Osteocyte (in vitro differentiated cells): ENCODE measurements at places on chromosomes 5 and 9. TPM values are rescaled to one million over a fixed set of nuclear protein-coding genes. Genes with fewer than 3 reads are reported as not detected.

RASEF gene
- not detected in 2 replicates for total RNA-seq

CDH18 gene
- total RNA-seq, result not detected in 2 replicates

DPYSL3 gene
- total RNA-seq, result 84.1 and 88.0 TPM in 2 replicates

GGTA1 gene
- 0.64 and 1.1 TPM in 2 replicates for total RNA-seq

CAMLG gene
- 48.7 and 49.6 TPM in 2 replicates for total RNA-seq

BHMT2 gene
- not detected in 2 replicates for total RNA-seq

DNA sequence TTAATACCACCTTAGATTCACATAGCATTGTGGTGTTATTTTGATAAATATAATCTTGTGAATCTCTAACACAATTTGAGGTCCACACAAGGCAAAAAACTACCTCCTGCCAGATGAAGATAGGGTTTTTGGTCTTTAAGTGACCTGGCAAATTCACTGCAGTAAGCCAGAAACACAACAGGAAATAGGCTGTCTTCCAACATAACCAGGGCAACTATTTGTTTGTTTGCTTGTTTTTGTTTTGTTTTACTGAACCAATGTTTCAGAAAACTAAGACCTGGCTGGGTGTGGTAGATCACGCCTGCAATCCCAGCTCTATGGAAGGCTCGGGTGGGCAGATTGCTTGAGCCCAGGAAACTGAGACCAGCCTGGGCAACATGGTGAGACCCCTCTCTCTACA, 95.5 kb downstream of the USP20 start:
- no peaks in the 10 kb centered on the region for H3K27me3 ChIP-seq
- no peak for DNase-seq
- peak overlapping the region; percentile 50 for H3K27ac ChIP-seq
- H3K36me3 ChIP-seq, result peaks cover 11% of the 10 kb centered on the region
- H3K4me1 ChIP-seq, result peaks cover 39% of the 10 kb centered on the region
- H3K4me3 ChIP-seq, result no peak overlapping the region

DNA sequence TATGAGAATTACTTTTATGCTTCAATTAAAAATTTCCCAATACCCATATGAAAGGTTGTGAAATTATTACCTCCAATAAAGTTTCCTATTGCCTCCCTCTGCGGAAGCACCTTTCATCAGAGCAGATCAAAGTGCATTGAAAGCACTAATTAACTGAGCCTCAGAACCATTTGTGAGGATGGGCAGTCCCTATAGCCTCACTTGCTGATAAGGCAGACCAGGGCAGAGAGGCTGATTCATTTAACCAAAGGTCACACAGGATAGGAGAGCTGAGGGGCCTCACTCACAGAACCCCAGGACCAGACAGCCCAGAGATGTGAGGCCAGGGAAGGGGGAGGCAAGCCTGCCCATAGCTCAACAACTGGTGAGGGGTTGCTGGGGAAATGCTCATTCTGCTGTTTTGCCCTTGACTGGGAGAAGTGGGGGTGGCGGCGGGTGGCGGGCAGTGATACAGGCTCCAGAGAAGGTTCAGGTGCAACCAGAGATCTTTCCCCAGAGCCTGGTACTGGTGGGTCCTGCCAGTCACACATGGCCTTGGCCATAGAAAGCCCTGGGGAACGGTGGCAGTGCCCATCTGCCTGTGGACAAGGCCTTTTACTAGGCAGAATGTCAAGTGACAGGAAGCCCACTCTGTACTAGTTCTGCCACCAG, 57.9 kb downstream of the MACROH2A1 start:
- DNase-seq, result no peak
- H3K4me3 ChIP-seq, result no peak overlapping the region
- no peak overlapping the region for H3K27ac ChIP-seq

DNA sequence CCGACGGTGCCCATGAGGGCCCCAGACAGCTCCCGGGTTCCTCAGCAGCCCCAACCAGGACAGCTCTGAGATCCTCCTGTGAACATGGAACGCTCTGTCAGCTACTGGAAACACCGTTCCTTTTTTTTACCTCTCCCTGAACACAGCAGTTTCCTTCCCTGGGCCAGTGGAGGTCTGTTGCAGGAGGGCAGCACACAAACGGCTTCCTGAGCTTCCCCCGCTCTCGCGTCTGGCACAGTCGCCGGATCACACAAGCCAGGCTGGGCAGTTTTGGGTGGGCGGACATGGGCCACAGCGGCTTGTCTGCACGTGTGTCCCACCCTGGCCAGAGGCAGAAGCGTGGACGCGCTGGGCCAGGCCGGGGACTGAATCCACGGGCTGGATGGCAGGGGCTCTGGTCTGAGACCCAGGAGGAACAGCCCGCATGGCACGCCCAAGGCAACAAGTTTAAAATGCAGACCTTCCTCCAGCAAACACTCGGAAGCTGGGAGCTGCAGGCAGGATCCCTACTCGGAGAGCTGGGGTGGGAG, 106.8 kb upstream of the SARDH start:
- H3K4me3 ChIP-seq, result no peak overlapping the region
- DNase-seq, result no peak
- H3K4me1 ChIP-seq, result peaks cover 51% of the 10 kb centered on the region

DNA sequence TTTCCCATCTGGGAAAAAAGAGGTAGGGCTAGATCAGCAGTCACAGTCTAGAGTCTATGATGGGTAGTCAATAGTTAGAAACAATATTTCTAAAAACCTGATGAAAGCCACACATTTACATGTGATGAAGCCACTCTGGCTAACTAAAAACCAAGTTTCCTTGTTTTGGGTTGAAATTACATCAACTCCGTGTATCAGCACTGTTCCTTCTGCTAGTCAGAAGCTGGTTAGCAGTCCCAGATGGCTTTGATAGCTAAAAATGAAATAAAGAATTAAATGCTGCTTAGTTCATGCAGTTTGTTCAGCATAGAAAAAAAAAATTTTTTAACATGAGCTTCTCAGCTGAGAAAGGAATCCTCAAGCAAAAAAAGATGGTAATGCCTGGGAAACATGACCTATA, 136.7 kb downstream of the FAM114A2 start:
- H3K4me3 ChIP-seq, result no peak overlapping the region
- peaks cover 80% of the 10 kb centered on the region for H3K4me1 ChIP-seq
- H3K27me3 ChIP-seq, result no peaks in the 10 kb centered on the region
- peak overlapping the region; percentile 95 for H3K27ac ChIP-seq
- DNase-seq, result no peak
- H3K36me3 ChIP-seq, result peaks cover 2% of the 10 kb centered on the region

GRCh38 chr9:18499062-18499461, 25.1 kb downstream of the ADAMTSL1 start:
- no peak for DNase-seq

DNA sequence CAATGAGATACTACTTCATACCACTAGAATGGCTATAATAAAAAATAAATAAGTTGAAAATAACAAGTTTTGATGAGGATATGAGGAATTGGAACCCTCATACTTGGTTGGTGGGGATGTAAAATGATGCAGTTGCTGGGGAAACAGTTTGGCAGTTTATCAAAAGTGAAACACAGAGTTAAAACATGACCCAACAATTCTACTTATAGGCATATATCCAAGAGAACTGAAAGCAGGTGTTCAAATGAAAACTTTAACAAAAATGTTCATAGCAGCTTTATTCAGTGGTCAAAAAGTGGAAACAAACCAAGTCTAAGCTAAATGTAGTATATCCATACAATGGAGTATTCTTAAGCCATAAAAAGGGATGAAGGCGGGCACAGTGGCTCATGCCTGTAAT, 13.1 kb upstream of the LHFPL2 start:
- H3K27me3 ChIP-seq, result no peaks in the 10 kb centered on the region
- H3K27ac ChIP-seq, result no peak overlapping the region
- H3K4me1 ChIP-seq, result peaks cover 23% of the 10 kb centered on the region
- H3K4me3 ChIP-seq, result no peak overlapping the region
- no peaks in the 10 kb centered on the region for H3K36me3 ChIP-seq

DNA sequence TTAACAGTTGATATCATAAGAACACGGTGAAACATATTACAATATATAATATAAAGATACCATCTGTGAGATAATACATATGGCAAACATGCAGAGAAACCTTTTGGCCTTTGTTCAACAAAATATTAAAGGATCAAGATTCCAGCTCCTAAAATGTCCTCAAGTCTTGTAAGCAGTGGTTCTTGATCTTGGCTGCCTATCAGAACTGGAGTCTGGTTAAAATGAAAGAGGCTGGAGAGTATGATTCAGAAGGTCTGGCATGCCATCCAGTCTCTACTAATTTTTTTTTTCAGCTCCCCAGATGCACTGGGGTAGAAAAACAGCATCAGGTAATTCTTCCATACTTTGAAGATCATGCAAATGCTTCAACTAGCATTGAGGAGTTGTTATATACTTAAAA, 83.2 kb downstream of the TNC start:
- H3K4me3 ChIP-seq, result no peak overlapping the region
- no peak for DNase-seq
- H3K27ac ChIP-seq, result peak overlapping the region; percentile 96
- H3K27me3 ChIP-seq, result no peaks in the 10 kb centered on the region
- peaks cover 18% of the 10 kb centered on the region for H3K36me3 ChIP-seq

- no peaks in the 10 kb centered on the region for H3K27me3 ChIP-seq
- no peak for DNase-seq
- peak overlapping the region; percentile 15 for H3K4me3 ChIP-seq
- H3K4me1 ChIP-seq, result peaks cover 26% of the 10 kb centered on the region
Observed at GRCh38 chr5:172868436-172868923, 34.4 kb downstream of the ERGIC1 start.

DNA sequence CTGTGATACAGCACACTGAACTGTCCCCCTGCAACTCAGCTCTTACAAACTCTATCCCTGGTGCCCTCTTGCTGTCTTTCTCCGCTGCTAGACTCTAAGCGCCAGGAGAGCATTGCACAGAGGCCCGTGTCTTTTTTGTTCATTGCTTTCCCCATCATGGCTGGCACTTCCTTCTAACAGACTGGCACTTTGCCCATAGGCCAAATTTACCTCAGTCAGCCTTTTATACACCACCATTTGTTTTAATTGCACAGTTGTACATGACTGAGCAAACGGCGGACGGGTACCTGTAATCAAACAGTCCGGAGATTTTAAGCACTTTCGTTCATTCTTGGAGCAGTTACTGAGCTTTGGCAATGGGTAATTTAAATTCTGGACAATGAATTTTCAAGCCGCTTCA, 102.2 kb upstream of the CLINT1 start:
- peaks cover 17% of the 10 kb centered on the region for H3K27me3 ChIP-seq
- no peak overlapping the region for H3K27ac ChIP-seq
- H3K4me3 ChIP-seq, result no peak overlapping the region
- no peaks in the 10 kb centered on the region for H3K36me3 ChIP-seq
- peaks cover 7% of the 10 kb centered on the region for H3K4me1 ChIP-seq
- DNase-seq, result no peak

DNA sequence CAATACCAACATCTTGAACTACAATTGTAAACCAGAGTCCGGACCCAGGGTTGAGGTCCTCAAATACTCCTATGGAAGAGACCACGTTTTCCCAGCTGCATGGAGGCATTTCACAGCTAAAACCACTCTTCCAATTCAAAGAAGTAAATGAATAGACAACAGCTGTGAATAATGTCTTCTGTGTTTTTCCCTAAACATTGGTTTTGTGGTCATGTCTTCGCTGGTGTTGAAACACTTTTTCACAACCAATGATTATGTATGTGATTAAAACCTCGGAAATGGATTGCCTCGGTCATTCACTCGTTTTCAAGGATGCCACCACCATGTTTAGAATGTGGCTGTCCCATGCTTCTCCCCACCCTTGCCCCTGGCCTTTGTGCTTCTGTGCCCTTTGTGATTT, 9.4 kb upstream of the TENT4A start:
- H3K27ac ChIP-seq, result peak overlapping the region; percentile 92
- DNase-seq, result no peak
- no peaks in the 10 kb centered on the region for H3K36me3 ChIP-seq
- H3K27me3 ChIP-seq, result peaks cover 10% of the 10 kb centered on the region

DNA sequence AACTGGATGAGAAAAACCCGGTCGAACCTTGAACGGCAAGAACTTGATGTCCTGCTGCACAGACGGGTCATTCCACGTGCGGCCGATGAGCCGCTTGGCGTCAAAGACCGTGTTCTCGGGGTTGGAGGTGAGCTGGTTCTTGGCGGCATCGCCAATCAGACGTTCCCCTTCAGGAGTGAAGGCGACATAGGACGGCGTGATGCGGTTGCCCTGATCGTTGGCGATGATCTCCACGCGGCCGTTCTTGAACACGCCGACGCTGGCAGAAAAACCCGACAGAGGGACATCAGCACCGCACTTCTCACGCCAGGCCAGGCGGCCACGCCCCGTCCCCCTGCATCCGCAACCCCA, 519 bp downstream of the HSPA5 start:
- H3K27me3 ChIP-seq, result no peaks in the 10 kb centered on the region
- peaks cover 68% of the 10 kb centered on the region for H3K4me1 ChIP-seq
- DNase-seq, result no peak
- H3K4me3 ChIP-seq, result peak overlapping the region; percentile 89
- H3K27ac ChIP-seq, result peak overlapping the region; percentile 99

GRCh38 chr9:79257228-79257781, 314.5 kb upstream of the TLE4 start:
- no peak for DNase-seq
- no peak overlapping the region for H3K4me3 ChIP-seq
- no peaks in the 10 kb centered on the region for H3K36me3 ChIP-seq
- H3K27me3 ChIP-seq, result no peaks in the 10 kb centered on the region

DNA sequence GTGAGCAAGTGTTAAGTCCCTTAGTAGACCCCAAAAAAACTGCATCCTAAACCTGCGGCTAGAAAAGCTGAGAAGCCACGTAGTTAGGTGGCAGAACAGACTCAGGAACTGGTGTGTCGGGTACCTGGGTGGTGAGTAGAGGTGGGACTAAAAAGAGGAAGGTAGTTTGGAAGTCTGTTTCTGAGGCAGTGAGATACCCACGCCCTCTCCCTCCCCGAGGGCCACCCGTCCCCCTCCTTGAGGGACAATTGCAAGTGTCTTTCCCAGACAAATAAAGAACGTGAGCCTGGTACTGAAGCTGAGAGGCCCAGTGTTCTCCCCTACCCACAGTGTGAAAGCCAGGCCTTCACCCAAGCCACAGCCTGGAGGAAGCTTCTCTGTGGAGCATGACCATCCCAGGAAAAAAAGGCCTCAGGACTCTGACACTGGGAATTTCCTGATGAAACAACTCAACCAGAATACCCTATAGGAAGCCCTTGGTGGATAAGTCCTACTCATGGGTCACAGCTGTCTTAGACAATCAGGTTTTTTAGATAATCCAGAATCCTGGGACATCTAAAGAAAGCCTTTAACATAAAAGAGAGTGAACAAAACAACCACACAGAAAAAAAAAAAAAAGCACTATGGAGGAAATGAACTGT, 7.0 kb upstream of the CD74 start:
- no peak overlapping the region for H3K27ac ChIP-seq
- H3K4me3 ChIP-seq, result no peak overlapping the region
- DNase-seq, result no peak

DNA sequence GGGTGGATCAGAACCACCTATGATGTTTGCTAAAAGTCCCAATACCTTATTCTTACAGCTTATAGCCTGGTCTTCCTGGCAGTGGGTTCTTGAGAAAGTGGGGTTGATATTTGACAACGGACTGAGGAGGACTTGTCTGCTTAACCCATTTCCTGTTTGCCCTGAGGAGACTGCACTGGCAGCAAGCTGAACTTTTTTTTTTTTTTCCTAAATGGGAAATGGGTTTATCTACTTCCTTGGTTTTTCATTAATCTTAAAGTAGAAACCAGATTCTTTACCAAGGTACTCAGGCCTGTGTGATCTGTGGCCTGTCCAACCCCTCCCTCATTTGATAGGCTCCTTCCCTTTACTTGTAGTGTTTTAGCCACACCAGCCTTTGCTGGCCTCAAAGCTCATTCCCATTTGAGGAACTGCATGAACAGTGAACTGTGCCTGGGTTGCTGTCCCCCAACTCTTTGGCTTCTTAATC, 47.1 kb downstream of the C9orf57 start:
- no peak overlapping the region for H3K4me3 ChIP-seq
- no peak for DNase-seq
